ENCODE measurements at places on chromosomes 6 and 20.

DNA sequence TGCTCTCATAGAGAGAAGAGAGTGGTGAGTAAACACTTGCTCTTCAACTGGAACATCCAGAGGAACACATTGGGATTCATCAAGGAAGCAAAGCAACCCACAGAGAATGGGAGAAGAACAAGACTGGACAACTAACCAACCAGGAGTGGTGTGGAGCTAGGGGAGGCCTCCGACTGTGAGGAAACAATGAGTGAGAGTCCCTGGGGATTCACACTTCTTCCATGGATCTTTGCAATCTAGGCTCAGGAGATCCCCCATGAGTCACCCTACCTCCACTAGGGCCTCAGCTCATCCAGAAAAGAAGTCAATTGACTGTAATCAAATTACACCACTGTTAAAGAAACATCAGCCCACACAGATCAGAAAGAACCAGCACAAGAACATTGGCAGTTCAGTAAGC lies 42.3 kb upstream of the CLVS2 start:
- DNase-seq = no peak

- no peak for DNase-seq
Observed at GRCh38 chr6:5125152-5126006, 40.2 kb downstream of the PPP1R3G start.

DNA sequence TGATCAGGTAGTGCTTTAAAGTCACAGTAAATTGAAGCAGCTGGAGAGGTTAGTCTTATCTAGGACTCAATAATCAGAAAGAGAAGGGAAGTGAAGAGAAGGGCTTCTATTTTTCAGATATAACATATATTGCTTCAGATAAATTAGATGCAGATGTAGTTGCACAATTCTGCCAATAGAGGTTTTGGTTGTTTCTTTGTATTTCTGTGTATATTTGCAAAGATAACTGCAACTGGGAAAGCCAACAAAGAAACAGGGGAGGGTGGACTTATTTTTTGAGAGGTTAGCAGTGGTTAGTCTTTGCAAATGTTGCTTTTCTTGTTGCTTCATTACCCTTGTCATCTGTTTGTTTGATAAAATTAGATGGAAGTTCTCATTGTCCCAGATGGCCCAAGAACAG lies 106.6 kb downstream of the ADGRG6 start:
- DNase-seq = no peak

- no peak for DNase-seq
Observed at GRCh38 chr6:72551470-72551869, 70.4 kb upstream of the KCNQ5 start.

- DNase-seq = peak; percentile 41
Observed at GRCh38 chr20:64101731-64102621, 5.4 kb downstream of the NPBWR2 start.

GRCh38 chr6:152634773-152635172 lies 2.4 kb downstream of the SYNE1 start:
- DNase-seq = no peak

DNA sequence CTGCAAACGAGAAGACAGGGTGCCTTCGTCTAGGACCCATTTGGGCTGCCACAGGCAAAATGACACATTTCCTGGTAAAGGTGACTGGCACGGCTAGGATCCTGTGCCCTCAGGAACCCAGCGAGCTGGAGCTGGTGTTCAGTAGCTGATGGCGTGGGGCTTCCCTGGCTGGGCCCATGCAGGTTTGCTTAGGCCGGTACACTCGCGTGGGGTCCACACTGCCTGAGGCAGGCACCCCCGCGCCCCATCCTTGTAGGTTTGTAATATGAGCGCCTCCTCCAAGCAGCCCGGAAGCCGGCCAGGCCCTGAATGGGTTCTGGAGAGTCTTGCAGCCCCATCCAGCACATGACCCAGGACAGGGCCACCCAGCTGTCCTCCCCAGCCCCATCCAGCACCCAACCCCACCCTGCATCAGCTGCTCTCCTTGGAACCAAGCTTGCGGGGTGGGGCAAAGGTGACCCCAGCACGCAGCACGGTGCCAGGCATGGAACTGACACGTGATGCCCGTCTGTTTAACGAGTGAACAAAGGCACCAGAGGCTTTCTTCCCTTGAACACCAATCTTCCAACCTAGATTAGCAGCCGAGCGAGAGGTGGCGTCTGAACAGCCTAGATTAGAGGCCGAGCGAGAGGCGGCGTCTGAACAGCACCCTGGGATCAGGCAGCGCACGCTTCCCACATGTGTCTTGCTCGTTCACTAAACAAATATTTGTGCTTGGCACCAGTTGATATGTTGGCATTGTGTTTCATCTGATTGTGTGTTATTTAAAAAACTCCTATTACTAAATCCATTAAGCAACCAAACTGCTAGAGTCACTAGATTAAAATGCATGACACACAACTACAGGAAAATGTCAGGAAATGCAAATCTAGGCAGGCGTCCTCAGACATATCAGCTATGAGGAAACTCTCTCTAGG lies 112.1 kb downstream of the DLL1 start:
- DNase-seq = no peak

- DNase-seq = no peak
Observed at GRCh38 chr6:159762681-159763293, 942 bp downstream of the ACAT2 start.

DNA sequence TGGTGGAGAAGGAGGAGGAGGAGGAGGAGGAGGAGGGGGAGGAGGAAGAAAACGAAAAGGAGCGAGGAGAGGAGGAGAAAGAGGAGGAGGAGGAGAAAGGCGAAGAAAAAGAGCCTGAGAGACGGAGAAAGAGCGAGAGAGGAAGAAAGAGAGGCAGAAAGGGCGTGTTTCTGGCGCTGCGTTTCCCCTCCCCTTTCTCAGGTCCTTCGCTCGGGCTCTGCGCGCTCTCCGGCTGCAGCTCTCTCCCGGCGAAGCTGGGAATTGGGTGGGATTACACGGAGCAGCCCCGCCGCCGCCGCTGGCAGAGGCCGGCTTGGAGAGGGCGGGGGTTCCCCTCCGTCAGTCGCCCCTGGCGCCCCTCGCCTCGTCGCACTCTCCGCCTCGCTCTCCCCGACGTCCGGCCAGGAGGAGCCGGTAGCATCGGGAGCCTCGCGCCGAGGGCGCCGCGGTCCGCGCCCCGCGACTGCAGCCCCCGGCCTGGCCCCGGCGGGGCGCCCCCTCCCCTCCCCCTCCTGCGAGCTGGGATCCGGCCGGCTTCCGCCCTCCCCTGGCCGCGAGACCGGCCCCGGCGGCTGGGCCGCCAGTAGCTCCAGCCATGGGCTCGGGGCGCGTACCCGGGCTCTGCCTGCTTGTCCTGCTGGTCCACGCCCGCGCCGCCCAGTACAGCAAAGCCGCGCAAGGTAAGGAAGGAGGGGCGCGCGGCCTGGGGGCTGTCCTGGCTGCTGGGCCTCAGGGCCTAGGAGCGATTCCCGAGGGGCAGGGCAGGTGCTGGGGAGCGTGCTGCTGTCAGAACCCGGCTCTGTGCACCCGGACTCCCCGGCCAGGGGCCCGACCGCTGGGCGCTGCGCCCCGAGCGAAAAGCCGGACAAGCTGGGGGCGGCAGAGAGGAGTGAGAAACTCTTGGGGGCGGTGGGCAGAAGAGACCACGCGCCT lies at the start of gene SCUBE3:
TSS of gene SCUBE3 (plus strand) at position 133 of the 933 bp plus-strand sequence. CDS start at position 596, 463 bp downstream.
- peak; percentile 31 for DNase-seq

GRCh38 chr6:52394251-52394666 lies 25.9 kb upstream of the EFHC1 start:
- no peak for DNase-seq

GRCh38 chr6:74409447-74409846 lies 713.4 kb downstream of the CD109 start:
- DNase-seq = peak; percentile 55
